ENCODE measurements at places on chromosomes 16 and 17. TPM values are rescaled to one million over a fixed set of nuclear protein-coding genes. Genes with fewer than 3 reads are reported as not detected.

SLC35G6 gene
- not detected for total RNA-seq

TIGD7 gene
- total RNA-seq, result 1.5 TPM

TBC1D28 gene
- not detected for total RNA-seq

ACSM2B gene
- not detected for total RNA-seq

TNFRSF13B gene
- not detected for total RNA-seq

ZNF689 gene
- total RNA-seq, result 9.1 TPM

CCL7 gene
- total RNA-seq, result 0.62 TPM

ENPP7 gene
- not detected for total RNA-seq

HEATR9 gene
- not detected for total RNA-seq

ZNF205 gene
- 9.2 TPM for total RNA-seq

KRTAP3-1 gene
- total RNA-seq, result not detected

SMTNL2 gene
- 0.32 TPM for total RNA-seq

NUDT7 gene
- total RNA-seq, result 7.8 TPM

SECTM1 gene
- 1.6 TPM for total RNA-seq

AATF gene
- total RNA-seq, result 166 TPM

IGF2BP1 gene
- 61.6 TPM for total RNA-seq

CTF1 gene
- 0.09 TPM for total RNA-seq

RDM1 gene
- 2.2 TPM for total RNA-seq

ZC3H18 gene
- total RNA-seq, result 55.0 TPM

TBX2 gene
- 5.9 TPM for total RNA-seq

SOST gene
- not detected for total RNA-seq

TNP2 gene
- total RNA-seq, result not detected

TXNDC11 gene
- 37.0 TPM for total RNA-seq

TGFB1I1 gene
- total RNA-seq, result 47.7 TPM
